Right lobe of liver (tissue), 6 donors: ENCODE measurements at places on chromosomes 1 and 21. TPM values are rescaled to one million over a fixed set of nuclear protein-coding genes. Genes with fewer than 3 reads are reported as not detected.

DNA sequence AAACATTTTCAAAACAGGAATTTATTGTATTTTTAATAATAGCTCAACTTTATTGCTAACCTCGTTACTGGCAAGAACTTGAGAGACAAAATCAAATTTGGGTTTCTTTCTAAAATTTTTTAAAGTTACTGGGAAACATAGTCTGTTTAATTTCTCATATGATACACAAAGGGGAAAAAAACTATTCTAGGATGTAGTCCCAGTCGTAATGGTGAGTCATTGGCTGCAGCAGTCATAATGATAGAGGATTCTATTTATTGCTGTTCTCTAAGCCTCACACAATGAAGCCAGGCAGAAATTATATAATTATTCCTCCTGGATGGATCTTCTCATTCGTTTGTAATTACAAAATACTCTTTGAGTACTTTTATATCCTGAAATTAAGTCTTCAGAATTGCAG, 326.5 kb upstream of the SGIP1 start:
- no peak for DNase-seq

DNA sequence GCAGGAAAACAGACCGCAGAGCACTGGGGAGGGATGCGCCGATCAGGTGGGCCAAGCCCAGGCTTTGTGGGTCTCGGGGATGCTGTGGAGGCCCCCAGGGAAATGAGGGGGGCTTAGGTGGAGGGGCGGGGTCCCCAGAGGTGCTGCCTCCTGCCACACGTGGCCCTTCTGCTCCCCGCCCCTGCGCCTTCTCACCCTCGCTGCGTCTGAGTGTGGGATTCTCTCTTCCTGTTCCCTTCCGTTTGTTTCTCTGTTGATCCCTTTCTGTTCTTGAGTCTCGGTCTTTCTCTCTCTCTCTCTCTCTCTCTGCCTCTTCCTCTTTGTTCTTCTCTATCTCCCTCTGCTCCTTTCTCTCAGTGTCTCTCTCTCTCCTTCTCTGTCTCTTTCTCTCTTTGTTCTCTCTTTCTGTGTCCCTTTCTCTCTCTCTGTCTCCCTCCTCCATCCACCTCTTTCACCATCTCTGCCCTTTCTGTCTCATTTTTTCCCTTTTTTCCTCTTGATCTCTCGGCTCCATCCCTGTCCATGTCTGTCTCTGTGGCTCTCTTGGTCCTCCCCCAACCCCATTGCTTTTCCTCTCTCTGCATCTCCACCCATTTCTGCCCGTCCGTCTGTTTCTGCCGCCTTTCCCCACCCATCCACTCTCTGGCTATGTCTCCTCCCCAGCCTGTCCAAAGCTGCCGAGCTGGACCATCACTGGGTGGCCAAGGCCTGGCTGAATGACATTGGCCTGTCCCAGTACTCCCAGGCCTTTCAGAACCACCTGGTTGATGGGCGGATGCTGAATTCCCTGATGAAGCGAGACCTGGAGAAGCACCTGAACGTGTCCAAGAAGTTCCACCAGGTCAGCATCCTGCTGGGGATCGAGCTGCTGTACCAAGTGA, 52.4 kb upstream of the TMEM51 start:
- DNase-seq = no peak

GRCh38 chr1:235417086-235417697, 50.0 kb downstream of the TBCE start:
- DNase-seq = no peak

DNA sequence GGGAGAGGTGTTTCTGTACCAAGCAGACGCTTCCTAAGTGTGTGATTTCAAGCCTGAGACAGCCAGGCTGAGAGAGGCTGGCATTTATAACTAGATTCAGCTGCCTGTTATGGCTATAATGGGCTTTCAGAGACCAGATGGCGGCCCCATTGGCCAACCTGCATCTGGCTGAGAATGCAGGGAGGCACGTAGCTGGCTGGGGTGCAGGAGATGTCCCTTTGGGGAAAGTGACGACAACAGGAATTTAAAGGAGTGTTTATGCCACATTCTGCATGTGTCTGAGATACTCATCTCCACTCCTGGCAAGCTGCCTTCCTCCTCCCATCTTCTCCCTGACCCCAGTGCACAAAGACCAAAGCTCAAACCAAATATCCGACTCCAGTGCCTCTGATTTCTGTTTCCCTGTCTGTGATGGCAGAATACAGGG, 21.3 kb upstream of the CCDC190 start:
- no peak for DNase-seq

GRCh38 chr1:20753589-20753988, 21.1 kb upstream of the SH2D5 start:
- DNase-seq = no peak

DNA sequence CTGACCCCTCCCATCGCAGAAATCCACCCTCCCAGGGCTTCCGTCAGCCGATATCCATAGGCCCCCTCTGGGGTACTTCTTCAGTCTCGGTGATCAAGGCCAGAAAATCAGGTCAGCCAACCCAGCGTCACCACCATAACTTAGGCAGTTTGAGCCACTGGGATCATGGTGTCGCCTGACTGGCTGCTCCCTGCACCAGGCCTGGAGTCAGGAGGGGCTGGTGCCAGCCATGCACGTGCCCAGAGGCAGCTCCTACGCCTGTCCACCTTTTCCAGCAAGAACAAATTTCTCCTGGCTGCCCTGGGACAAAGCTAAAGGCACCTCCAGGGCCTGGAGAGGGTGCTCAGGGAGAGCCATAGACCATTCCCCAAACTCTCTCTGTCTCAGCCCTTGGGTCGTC, 4.8 kb upstream of the CTRC start:
- DNase-seq = no peak

DNA sequence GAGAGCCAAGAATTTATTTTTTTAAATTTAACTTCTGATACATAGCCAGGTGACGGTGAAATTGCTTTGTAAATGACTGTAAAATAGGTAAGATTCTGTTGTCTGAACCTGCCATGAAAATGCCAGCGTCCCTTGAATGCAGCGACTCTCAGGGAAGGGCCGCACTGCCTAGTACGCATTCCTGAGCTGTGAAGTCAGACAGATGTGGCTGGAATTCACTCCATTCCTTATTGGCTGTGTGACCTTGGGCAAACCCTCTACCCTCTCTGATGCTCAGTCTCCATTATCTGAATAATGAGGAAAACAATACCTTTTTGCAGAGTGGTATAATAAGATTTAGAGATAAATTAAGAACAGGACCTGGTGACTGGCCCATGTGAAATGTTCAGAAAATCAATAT, 167.1 kb upstream of the DAB1 start:
- no peak for DNase-seq

- DNase-seq = no peak
These were observed 171.9 kb upstream of the BEND5 start for GRCh38 chr1:48948562-48948961.

Gene ISG20L2
- 12.2 TPM for total RNA-seq

Gene SLC1A7
- total RNA-seq = 0.31 TPM

Gene IFI16
- 8.9 TPM for total RNA-seq
